ENCODE measurements at places on chromosomes 3 and 15.

DNA sequence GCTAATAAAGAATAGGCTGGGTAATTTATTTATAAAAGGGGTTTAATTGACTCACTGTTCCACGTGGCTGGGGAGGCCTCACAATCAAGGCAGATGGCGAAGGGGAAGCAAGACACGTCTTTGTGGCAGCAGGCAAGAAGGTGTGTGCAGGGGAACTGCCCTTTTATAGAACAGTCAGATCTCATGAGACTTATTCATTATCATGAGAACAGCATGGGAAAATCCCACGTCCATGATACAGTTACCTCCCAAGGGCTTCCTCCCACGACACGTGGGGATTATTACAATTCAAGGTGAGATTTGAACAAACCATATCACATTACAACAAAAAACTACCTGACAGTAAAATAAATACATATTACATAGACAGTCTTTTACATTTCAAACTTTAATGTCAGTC lies 414.9 kb downstream of the NAALADL2 start:
- DNase-seq: no peak

- DNase-seq: no peak
Measured at GRCh38 chr3:194395212-194395611, 3.9 kb downstream of the GP5 start.

GRCh38 chr15:66720206-66721010 lies 18.4 kb downstream of the SMAD6 start:
- DNase-seq: no peak

GRCh38 chr3:107345822-107346405 lies 31.3 kb upstream of the CCDC54 start:
- DNase-seq: no peak

GRCh38 chr15:33874156-33874555 lies 94.1 kb upstream of the CHRM5 start:
- no peak for DNase-seq

DNA sequence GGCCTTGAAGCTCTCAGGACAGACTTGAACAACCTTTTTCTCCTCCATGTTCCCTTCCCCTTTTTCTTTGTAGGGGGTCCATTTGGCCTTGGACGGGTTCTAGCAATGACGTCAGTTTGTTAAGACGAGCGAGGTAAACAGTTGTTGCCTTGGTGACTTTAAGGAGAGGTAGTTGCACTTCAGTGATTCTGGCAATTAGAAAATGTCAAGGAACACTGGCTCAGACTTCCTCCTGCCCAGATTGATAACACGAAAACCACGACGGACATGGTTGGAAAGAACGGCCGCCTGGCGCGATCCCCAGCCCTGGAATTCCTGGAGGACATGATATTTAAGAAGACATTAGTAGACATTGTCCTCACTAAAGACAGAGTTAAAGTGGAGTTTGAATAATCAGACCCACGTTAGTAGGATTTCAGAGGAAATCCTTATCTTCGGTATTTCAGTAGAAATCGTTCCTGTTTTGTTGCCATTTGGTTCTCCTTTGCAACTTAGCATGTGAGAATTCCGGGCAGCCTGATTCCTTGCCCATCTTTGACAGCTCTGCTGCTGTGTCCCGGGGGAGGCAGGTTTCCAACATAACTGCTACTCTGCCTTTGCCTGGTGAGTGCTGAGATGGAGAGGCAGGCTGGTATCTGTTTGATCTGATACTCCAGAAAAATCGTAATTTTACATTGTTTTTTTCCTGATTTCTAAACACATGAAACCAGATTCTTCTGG lies 87.3 kb downstream of the ST6GAL1 start:
- DNase-seq: no peak

DNA sequence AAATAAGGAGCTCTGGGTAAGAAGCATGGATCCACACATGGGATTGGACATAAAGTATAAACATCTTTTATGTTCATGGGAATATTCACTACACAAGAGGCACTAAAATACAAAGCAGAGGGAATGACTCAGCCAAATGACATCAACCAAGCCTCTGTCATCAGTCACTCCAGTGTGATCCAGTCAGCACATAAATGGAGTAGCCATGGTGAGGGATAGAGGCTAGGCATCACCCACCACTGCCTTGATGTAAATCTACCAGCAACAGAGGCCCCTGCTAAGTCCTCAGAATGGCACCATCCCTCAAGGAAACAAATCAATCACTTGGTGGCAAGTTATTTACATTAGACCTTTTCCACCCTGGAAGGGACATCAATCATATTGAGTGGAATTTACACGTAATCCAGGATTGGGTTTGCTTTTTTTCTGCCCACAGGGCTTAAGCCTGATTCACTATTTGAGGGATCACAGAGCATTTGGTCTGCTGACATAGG lies 27.2 kb downstream of the VEPH1 start:
- DNase-seq: no peak

DNA sequence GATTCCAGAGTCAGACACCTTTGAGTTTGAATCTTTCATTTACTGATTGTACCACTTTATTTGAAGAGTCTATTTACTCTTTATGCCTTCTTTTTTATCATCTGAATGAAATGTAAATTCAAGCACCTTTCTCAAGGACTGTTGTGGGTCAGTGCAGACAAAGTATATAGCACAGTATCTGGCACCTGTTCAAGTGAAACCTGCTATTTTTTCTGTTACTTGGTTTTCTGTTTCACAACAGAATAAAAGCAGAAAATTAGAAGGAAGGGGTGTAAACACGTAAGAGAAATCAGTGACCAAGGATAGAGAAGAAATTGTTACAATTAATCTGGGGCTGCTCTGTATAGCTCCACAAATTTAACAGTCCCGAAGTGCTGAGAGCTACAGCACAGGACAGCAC lies 357.4 kb downstream of the RSL24D1 start:
- no peak for DNase-seq

GRCh38 chr3:12722226-12722625 lies 36.8 kb downstream of the TMEM40 start:
- no peak for DNase-seq

- no peak for DNase-seq
Measured at GRCh38 chr3:184255291-184256039, 5.9 kb downstream of the CAMK2N2 start.

DNA sequence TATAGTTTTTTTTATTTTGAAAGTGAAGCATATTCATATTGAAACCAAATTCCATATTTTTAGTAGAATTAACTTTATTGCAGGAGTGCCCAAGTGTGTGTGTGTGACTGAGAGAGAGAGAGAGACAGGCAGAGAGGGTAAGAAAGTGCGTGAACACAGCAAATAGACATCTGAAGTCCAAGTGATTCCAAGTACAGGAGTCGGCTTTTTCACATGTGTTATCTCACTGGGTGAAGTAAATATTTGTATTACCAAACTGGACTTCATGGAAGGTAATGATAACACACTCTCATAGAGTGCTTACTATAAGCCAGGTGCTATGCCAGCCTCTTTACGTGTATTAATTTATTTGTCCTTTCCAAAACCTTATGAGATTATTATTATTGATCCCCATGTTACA lies 12.0 kb downstream of the PARP14 start:
- DNase-seq: no peak

DNA sequence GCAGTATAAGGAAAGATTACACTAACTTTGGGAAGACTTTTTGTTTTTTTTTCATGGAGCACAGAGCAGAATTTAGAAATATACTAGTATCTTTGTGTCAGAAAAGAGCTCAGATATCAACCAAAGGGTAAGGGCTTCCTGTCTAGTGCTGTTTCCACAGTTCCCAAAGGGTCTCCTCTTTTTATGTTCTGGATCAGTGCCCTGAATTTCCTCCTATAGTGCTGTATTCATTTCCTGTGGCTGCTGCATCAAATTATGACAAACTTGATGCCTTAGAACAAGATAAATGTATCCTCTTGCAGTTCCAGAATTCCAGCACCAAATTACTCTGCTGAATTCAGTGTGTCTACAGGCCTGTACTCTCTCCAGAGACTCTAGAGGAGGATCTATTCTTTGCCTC lies 219.8 kb upstream of the THRB start:
- no peak for DNase-seq

DNA sequence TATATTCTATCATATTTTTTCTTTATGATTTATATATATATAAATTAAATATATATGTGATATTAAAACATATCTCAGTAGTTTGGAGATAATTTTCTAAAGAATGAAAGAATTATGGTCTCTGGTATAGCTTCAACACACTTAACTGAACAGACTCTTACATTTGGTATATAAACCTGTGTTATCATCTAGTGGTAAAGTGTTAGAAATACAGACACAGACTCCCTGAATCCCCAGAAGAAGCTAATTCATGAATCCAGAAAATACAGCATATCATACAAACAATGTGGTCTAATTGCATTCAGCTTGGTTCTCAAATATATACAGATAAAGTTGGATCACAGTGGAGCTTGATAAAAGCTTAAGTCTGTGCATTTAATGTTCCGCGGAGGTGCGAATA lies 1100.4 kb downstream of the ROBO2 start:
- DNase-seq: no peak

DNA sequence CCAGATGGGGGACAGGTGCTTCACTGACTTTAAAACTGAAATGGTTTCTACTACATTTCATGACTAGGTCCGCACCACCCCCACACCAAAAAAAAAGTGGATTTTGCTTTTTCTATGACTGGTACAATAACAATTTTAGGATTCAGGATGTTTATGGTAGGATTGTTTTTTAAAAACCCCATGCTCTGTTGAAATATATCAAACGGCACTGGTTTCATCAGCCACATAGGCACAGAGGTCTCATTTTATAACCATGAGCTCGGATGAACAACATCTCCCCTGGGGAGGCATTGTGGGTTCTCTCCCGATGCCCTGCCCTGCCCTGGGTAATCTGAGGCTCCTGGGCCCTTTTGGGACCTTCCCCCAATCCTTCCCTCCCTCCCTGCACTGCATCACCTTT lies 202.7 kb upstream of the KBTBD8 start:
- no peak for DNase-seq

DNA sequence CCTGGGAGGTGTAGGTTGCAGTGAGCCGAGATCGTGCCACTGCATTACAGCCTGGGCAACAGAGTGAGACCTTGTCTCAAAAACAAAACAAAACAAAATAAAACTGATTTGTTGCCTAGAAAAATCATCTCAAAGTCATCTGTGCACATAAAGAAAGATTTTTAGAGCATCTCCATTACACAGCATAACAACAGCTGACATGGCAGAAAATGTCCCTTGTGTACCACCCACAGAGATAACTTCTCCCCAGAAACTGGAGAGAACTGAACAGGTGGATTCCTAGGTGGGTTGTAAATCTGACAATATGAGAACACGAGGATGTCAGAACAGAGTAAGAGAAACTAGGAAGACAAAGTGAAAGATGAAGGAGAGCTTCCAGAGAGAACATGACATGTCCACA lies 207.5 kb downstream of the SLC9A9 start:
- no peak for DNase-seq

- no peak for DNase-seq
Measured at GRCh38 chr15:59867086-59867855, 136.8 kb upstream of the FOXB1 start.

DNA sequence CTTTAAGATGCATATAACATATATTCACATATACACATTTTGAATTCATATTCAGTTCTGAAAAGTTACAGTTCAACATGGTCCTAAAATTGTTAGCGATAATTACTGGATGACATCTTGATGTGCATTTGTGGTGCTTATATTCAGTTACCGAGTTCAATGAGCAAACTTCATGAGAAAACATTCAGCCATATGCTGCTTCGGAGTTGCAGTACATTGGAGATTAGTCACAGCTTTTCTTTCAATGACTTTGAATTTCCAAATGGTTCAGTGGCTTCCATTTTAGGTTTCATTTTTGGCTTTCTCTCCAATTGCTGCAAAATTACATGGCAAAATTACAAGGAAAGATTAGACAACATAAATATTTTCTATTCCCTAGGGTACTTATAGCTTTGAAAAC lies 198.3 kb upstream of the CNTN3 start:
- no peak for DNase-seq

DNA sequence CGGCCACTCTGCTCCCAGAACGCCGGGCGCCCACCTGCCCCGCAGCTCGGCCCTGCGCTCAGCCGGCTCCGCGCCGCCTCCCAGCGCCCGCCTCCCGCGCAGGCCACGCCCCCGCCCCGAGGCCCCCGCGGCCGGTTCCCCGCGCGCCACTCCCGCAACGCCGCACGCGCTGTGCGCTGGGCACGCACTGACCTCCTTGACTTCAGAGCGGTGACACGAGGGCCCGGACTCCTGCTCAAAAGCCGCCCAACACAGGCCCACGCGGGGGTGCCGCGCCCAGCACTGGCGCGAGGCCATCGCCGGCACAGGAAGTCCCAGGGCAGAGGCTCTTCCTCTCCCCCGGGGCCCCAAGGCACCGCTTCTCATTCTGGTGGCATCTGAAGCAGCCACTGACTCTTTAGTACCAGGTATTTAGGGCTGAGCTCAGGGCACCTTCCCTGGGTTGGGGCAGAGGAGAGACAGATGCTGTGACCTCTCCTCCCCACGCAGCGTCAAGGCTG lies 12.4 kb downstream of the TNK2 start:
- peak; percentile 62 for DNase-seq

DNA sequence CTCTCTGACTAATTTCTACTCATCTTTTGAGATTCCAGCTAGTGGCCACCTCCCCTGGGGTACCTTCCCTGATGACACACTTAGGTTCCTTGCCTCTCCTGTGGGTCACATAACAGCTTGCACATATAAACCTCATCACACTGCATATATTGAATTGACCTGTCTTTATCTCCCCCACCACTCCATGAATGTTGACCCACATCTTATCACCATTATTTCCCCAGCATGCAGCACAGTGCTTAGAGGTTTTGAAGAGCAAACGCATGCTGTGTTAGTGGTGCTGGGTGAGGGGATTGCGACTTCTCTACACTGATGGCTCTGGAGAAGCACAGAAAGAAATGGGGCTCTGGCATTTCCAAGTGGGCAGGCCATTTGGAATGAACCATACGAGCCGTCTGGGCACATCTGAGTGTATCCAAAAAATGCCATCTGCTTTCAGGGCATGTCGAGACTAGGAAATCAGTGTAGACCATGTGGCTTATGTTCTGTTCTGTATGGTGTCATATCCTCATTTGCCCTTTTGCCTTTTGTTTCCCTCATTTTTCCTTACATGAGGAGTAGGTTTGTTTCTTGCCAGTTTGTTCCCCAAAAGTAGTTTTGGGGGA lies 333.2 kb upstream of the TRIM42 start:
- no peak for DNase-seq

DNA sequence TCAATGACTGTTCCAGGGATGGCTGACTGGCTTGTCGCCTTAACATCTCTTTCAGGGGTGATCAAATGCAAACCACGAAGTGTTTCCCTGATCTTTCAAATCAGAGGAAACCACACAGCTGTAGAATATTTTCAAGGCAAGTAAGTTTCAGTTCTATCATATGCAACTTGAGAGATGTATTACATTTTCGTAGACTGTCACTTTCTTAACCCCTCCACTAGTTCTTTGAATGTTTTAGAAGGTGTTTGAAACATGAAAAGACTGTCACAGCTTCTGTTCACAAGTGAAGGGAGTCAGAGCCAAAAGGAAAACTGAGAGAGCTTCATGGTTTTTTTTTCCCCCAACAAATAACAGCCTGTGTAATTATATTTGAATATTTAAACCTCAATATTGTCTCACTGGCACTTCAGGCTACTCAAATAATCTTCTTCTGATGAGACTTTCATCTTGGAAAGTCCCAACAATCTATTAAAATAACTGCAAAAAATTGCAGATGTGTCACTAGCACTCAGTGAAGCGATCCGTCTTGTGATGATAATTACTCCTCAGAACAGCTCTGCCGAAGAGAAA lies 25.9 kb upstream of the CAPN7 start:
- DNase-seq: no peak

GRCh38 chr3:85586018-85586417 lies 627.2 kb downstream of the CADM2 start:
- no peak for DNase-seq

GRCh38 chr15:45497261-45497660 lies 25.3 kb downstream of the SLC30A4 start:
- DNase-seq: no peak

All from caudate nucleus (tissue), 63 donors.